Inflammatory macrophage (primary cell): ENCODE measurements at places on chromosomes 12 and 14.

- DNase-seq: no peak
Observed at GRCh38 chr12:107602446-107602845, 83.2 kb upstream of the PWP1 start.

DNA sequence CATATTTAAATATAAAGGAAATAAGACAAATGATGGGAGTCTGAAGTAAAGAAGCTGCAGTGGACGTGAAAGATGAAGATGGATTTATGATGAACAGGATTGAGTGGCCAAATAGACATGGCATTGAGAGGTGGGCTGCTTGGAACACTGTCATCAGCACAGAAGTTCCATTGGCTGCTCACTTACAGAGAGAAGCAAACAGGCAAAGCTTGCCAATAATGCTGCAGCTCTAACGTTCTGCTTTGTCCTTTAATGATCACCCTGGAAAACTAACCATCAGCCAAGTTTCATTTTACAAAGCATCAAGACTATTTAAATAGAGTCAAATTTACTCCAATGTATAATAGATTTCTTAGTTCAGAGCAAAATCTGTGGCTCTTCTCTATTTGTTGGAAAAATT lies 721.4 kb downstream of the TMTC2 start:
- no peak for DNase-seq

DNA sequence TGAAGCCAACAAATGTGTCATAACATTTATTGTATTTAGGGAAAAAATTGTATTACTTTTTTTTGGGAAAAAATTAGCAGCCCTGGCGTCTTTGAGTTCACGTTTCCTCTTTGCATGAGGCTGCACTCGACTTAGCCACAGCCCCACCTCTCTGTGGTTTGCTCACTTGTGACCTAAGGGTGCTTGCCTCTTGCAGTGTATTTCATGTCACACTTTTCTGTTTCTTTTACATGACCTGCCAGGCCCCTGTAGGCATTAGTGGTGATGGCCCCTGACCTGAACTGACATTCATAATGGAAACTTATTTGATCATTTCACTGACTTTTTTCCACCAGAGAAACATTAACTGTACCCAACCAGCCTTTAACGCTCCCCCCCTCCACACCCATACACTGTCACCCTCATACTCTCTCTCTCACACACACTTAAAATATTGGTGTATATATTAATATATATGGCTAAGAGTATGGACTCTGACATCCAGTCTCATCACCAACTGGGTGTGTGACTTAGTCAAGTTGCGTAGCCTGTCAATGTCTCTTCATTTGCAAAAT lies 122.9 kb downstream of the PRKCH start:
- peak; percentile 71 for DNase-seq

DNA sequence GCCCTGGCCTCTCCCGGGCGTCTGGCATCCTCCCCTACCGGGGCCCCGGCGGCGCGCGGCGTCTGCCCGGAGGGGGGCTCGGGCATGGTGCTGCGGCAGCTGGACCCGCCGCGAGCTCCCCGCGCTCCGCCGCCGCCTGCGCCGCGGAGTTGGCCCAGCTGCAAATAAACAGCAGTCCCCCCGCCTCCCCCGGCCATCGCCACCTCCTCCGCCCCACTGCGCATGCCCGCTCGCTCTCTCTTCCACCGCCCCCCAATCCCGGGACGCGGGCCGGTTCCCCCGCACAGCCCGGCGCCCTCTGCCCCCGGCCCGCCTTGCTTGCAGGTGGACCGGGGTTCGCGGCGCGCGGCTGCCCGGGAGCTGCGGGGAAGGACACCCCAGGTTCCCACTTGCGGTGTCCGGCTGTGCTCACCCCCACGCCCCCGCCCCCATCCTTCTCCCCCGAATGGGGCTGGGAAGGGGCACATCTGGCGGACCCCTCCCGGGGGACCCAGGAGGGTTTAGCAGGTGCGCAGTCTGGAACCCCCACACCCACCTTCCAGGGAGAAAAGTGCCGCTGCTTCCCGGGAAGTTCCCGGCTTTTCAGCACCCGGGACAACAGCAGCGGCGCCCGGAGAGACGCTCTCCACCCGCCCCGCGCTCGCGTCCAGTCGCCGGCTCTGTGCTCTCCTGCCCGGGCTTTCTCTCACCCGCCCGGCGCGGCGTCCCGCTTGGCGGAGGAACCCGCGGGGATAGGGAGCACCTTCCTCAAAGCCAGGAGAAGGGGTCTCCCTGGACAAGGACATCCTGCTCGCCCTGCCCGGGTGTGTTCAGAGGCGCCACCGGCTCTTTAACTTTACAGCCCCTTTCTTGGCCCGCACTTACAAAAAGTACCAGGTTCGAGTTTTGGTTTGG lies at the start of gene TMTC1:
TMTC1 (minus strand) TSS at position 170 of the 894 bp plus-strand sequence. CDS start 191 bp downstream, outside the sequence.
- DNase-seq: peak; percentile 15

GRCh38 chr12:541676-542324 lies 82.1 kb downstream of the B4GALNT3 start:
- no peak for DNase-seq

DNA sequence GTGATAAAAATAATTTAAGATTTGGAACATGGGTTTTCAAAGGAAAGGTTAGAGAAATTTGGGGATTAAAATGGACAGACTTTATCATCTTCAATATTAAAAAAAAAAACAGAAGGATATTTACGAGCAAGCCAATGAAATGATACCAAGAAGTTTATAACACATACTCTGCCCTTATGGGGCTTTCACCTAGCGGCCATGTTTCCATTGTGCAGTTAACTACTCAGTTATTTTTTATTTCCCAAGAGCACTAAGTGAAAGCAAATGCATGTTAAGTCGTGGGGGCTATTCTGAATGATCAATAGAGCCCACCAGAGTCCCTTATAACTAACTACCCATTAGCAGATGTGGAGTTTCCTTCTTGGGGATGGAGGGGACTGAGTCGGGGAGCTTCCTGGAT lies 53.9 kb downstream of the ETV6 start:
- DNase-seq: no peak

GRCh38 chr12:42905419-42905705 lies 315.8 kb upstream of the PRICKLE1 start:
- DNase-seq: no peak

- no peak for DNase-seq
Observed at GRCh38 chr12:48027183-48028002, 23.1 kb upstream of the COL2A1 start.

- no peak for DNase-seq
Observed at GRCh38 chr12:14148489-14149270, 167.3 kb upstream of the GRIN2B start.

GRCh38 chr12:40469736-40470135 lies 222.5 kb upstream of the CNTN1 start:
- no peak for DNase-seq

DNA sequence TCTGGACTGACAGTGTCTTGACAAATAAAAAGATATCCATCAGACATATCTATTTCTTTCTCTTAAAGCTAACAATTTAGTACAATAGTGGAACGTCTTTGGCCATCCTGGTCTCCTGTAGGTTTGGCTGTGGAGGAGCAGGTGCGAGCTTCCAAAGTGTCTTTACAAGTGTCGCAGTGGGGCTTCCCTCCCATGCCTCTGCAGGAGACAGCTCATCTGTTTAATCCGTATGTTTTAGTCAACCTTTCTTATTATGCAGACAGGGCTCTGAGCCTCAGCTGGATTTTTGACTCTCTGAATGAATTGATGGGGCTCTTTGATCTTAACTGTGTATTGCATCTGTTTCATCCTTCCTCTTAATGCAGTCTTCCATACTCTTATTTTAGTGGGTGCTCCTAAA lies 57.5 kb downstream of the RMST start:
- DNase-seq: no peak

DNA sequence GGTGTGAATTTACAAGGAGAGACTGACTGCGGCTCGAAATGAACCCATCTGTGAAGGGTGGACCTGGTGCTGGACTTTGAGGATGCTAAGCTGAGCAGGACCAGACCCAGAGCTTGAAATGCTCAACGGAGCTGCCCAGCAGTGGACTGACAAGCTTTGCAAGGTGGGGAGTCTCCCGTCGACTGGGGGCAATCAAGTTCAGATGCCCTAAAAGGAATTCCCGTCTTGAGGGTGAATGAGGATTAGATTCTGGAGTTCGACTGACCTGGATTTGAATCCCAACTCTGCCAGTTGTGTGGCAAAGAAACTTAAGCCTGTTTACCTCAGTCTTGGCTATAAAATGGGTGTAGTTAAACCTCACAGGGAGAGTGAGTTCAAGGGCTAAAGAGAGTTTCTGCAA lies 204.4 kb upstream of the LHX5 start:
- DNase-seq: no peak

DNA sequence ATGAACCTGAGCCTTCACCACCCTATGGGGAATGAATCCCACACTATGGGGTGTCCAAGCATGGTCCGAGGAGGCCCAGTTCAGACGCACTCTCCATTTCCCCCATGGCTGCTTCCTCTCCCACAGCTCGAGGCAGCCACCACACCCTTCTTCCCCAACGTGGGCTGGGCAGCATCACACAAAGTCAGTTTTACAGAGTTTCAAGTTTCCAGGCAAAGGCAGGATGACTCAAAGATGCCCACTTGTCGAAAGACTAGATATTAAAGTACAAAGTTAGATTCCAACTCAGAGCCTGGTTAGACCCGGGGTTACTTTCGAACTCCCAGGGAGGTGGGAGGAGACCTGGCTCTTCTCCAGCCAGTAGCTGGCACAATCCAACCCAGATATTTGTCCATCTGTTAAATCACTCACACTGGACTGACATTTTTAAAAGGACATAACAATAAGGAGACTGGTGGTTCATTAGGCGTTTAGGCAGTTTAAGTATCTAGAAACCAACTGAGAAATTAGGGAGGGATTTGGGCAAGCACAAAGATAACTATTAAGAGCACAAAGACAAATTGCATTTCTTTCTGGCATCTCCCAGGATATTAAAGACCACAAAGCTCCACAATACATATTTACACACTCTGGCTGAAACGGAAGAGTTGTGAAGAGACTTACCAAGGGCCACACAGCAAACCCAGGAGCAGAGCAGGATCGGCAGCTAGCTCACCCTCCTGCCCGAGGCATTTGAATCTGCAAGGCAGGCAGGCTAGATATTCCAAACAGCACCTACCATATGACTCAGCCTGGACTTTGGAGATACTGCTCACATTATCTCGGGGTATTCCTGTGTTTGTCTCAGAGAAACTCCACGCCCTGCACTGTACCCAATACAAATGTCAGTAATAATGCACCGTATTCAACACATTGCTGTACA lies 34.8 kb downstream of the TMCC3 start:
- peak; percentile 76 for DNase-seq

DNA sequence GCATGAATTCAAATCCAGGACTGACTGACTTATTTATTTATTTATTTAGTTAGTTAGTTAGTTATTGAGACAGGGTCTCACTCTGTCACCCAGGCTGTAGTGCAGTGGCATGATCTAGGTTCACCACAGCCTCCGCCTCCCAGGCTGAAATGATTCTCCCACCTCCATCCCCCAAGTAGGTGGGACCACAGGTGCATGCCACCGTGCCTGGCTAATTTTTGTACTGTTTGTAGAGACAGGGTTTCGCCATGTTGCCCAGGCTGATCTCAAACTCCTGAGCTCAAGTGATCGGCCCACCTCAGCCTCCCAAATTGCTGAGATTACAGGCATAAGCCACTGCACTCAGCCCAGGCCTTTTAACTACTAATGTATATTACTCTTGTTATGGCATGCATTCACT lies 36.0 kb downstream of the BTG1 start:
- no peak for DNase-seq

DNA sequence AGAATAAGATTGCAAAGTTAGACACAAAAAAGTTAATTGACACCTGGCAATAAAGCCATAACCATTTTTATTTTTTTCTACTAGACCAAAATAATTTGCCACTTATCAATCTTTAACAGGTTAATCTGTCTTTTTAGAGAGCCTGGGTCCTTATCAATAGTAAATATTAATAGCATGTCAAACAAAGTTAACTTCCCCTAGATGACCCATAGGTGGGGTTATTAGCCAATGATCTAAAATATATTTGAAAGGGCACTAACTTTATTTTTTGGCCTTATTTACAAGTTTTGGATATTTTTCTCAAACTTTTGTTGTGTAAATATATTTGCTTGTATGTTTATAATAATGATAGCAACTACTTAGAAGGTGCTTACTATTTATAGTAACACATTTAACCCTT lies 3.9 kb downstream of the ANKRD33 start:
- DNase-seq: peak; percentile 35

- DNase-seq: peak; percentile 5
Observed at GRCh38 chr12:65653946-65654629, 170.2 kb upstream of the HMGA2 start.

- no peak for DNase-seq
Observed at GRCh38 chr14:104142136-104142945, 4.0 kb downstream of the KIF26A start.
